ENCODE measurements at places on chromosomes 16 and 17.

GRCh38 chr16:70522216-70523075 is 908 bp downstream of the COG4 start:
- no peak for DNase-seq

- DNase-seq = no peak
Observed at GRCh38 chr17:83104577-83105505, 25.4 kb downstream of the METRNL start.

DNA sequence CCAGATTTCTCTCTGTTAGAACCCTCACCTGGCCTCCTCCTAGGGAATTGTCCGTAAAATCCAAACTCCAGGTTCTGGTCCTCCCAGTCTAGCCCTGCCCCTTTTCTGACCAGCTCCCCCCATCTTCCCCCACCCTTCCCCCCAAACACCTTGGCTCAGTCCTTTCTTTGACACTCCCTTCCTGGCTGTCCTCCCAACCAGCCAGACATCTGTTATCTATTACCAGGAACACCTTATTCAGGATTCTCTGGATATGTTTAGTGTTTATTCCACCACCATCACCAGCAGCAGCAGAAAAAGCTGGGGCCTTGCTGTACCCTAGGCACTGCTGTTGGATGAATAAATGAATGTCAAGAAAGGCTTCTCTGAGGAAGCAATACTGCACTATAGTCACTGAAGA is 4.0 kb upstream of the CMTM3 start:
- DNase-seq = no peak

GRCh38 chr16:66420396-66420795 is 6.7 kb upstream of the BEAN1 start:
- no peak for DNase-seq

DNA sequence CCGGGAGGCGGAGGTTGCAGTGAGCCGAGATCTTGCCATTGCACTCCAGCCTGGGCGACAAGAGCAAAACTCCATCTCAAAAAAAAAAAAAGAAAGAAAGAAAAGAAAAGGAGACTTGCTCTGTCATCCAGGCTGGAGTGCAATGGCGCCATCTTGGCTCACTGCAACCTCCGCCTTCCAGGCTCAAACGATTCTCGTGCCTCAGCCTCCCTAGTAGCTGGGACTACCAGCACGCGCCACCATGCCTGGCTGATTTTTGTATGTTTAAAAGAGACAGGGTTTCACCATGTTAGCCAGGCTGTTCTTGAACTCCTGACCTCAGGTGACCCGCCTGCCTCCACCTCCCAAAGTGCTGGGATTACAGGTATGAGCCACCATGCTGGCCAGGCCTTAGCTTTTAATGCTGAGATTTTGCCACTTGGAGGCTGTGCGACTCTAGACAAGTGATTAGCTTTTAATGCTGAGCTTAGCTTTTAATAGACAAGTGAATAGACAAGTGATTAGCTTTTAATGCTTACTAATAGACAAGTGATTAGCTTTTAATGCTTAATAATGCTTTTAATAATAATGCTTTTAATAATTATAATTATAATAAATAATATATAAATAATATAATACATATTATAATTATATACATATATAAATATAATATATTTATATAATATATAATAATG is 9.6 kb downstream of the LDAF1 start:
- no peak for DNase-seq
